ENCODE measurements at places on chromosomes 5 and 9.
A peak's percentile ranks its signal among the peaks of the same experiment; 100 is the strongest.

GRCh38 chr9:5652821-5653220 lies 23.9 kb downstream of the RIC1 start:
- DNase-seq, result peak; percentile 18

- no peak for DNase-seq
Measured at GRCh38 chr5:40569546-40570270, 110.0 kb upstream of the PTGER4 start.

GRCh38 chr5:69489246-69489645 lies 3.3 kb upstream of the OCLN start:
- DNase-seq, result no peak

DNA sequence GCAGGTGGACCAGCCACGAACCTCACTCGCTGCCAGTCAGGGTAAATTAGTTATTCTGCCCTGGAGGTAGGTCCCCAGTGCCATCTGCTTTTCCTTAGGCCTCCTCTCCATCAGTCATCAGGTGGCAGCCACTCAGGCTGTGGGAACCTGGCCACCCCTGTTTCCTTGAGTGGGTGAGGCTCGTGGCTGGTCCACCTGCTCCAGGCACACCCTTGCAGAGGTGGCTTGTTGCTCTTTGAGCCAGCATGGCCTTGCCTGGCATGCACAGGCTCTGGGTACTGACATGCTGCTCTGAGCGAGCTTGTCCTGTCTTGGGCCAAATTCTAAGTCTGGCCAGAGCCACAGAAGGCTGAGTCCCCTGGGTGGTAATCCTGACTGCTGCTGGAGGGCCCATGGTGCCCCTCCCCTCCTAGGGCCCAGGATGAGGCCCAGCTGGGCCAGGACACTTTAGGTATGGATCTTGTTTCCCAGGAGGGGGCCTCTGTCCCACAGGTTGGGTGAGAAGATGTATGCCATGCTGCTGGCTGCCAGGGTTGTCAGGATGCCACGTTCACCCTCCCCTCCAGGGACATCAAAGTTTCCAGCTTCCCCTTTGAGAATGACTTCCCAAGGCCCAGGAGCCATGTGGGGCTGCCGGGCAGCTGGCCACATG lies 17.0 kb upstream of the ZNF484 start:
- no peak for DNase-seq

GRCh38 chr5:170752257-170753215 lies 31.0 kb upstream of the GABRP start:
- no peak for DNase-seq

Measured in myocyte (in vitro differentiated cells).